Diencephalon (tissue), 1 donor: ENCODE measurements at places on chromosomes 4 and X. TPM values are rescaled to one million over a fixed set of nuclear protein-coding genes. Genes with fewer than 3 reads are reported as not detected.

AWAT1 gene
- not detected for total RNA-seq

SOD3 gene
- 1.4 TPM for total RNA-seq

SAGE1 gene
- total RNA-seq = not detected

HELT gene
- 1.6 TPM for total RNA-seq

S100G gene
- not detected for total RNA-seq

RHOXF2B gene
- not detected for total RNA-seq

CXCL8 gene
- 0.23 TPM for total RNA-seq

INTU gene
- total RNA-seq = 34.1 TPM

KCNE5 gene
- total RNA-seq = 7.8 TPM

NPNT gene
- total RNA-seq = 31.6 TPM
